Right ventricle myocardium superior (tissue), 1 donor: ENCODE measurements at places on chromosomes 5 and 9.

- no peak for DNase-seq
Observed at GRCh38 chr9:20002011-20002410, 213.2 kb upstream of the SLC24A2 start.

- DNase-seq, result peak; percentile 86
Observed at GRCh38 chr9:34343090-34343489, 13.7 kb downstream of the NUDT2 start.

DNA sequence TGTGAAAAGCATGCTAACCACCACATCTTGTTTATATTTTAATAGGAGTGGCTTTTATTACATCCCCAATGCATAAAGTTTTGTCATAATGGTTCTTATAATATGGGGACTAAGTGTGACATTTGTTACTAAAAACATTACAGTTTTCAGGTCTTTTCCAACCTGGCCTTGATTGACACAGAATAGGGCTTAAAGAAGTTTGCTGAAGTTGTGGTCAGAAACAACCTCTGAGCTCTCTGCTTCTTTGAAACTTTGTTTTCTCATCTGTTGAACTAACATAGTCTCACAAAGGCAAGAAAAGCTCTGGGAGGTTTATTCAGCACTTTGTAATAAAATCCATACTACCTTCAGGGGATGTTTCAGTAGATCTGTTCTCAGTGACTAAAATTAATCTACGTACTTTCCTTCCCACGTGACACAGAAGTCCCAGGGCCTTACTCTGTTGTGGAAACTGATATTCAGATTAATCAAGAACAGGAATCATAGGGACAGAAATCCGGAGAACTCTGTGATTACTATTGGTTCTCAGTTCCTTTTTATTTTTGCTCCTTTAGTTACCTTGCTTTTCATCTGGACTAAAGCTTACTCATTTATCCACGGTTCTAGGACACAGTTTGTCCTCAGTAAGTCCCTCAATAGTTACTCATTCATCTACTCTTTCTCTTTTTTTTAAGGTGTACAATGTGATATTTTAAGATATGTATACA lies 289.0 kb upstream of the EFNA5 start:
- no peak for DNase-seq

GRCh38 chr5:147939431-147940114 lies 33.2 kb upstream of the C5orf46 start:
- no peak for DNase-seq

DNA sequence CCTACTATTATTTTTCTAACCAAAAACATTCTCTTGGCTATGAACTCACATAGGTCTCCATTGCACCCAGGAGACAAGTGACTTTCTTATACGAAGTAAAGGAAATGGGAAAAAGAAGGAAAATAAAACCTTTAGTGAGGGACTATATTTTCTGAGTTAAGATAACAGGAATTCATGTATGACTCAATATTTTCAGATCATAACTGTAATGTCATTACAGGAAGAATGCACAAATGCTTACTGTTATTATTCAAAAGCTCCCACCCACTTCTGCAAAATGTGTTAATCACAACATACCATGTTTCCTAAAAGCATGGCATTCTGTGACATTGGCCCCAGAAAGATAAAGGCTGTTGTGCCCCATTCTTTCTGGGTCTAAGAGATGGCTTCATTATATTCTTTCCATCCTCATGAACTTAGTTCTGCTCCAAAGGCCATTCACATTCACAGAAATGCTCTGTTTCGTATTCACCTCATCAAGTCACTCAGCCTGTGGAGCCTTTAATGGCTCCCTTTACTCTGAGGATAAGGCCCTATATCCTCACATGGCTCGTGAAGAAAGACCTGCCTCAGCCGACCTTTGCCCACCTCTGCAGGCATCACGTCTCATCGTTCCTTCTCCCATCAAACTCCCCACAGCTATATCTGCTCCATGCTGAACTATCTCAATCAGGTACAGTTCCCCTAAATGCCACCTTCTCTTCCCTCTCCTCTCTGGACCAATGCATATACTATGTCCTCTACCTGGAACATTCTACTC lies 77.0 kb downstream of the ABCA1 start:
- no peak for DNase-seq

DNA sequence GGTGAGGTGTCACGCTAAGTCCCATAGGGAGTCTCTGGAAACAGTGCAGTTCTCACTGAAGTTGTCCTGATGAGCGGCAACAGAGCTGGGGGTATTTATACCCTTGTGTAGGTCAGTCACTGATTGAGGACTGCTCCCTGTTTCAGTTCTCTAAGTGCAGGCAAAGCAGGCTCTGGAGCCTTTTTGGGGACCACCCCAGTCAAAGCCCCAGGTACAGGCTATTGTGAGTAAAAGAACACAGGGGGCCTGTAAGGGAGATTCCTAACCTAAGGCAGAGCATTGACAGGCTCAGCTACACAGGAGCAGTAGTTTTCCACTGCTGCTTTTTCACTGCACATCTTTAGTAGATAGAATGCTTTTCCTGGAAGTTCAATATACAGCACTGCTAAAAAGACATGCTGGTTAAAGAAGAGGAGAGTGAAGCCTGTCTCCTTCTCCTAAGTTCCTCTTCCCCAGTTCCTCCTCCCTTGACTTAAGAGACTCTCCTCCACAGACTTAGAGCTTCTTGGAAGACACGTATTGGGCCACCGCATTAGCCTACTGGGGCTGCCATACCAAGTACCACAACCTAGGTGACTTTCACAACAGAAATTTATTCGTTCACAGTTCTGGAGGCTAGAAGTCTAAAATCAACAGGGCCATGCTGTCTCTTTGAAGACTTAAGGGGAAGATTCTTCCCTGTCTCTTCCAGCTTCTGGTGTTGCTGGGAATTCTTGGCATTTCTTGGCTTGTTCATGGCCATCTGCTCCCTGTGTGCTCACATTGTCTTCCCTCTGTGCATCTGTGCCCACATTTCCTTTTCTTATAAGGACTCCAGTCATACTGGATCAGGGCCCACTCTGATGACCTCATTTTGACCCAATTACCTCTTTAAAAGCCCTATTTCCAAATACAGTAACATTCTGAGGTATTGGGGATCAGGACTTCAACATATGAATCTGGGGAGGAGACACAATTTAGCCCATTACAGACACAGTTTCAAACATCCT lies 221.0 kb downstream of the ESM1 start:
- DNase-seq, result no peak

- DNase-seq, result no peak
Observed at GRCh38 chr5:38601133-38601862, 44.9 kb upstream of the LIFR start.

GRCh38 chr9:88092797-88093331 lies 45.4 kb downstream of the SPATA31C2 start:
- DNase-seq, result peak; percentile 64

DNA sequence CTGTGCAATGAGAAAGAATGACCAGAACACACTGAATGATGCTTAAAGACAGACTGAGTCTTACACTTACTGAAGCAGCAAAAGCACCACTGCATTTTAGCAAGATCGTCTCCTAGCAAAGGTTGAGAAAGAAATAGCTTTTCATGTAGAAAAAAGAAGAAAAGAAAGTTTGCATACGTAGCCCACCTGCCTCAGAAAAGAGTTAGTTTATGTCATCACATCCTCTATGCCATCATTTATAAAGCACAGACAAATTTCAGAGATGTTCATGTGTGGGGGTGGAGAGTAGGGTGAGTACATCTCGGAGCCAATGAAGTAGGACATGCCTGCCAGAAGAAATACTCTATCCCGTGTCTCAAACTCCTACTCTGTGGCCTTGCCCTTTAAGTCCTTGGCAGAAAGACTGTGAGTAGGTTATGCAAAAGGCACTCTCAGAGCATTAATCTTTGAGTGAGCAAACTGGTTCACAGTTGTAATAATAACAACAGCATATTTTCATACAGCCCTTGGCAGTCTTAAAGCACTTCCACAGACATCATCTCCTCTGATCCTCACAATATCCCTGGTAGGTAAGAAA lies 22.4 kb downstream of the NRG2 start:
- no peak for DNase-seq

GRCh38 chr5:52922384-52922783 lies 66.8 kb upstream of the ITGA2 start:
- DNase-seq, result no peak

DNA sequence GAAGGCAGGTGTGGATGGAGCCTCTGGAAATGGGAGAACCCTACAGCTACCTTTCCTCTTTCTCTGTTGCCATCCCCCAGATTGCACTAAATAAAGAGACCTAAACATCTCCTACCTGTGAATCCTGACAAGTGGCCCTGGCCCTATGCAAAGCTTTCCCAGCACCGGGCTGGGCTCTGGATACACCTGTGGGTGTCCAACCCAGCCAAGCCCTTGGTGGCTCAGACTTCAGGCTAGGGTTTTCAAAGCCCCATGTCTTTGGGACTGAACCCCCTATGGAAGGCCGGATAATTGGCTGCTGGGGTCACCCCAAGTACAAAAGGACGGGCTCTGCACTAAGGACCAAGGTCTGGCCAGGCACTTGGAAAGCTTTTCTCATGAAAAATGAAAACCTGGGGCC lies 44.1 kb upstream of the IPPK start:
- no peak for DNase-seq

- no peak for DNase-seq
Observed at GRCh38 chr9:23526806-23527205, 299.2 kb downstream of the ELAVL2 start.

DNA sequence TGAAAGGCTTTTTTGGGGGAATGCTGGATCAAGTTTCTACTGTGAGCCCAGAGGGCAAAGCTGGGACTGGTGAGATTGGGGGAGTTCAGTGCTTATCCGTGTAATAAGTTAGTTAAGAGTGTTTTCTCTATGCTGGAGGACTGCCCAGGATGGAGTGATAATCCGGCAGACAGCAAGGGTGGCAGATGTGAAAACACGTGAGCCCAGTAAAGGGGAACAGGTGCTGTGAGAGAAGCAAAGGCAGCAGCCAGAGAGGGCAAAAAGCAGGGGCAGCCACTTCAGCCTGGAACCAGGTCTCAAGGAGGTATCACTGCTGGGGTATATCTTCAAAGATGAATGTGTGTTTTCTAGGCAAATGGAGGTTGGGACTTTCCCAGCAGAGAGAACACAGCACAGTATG lies 53.9 kb downstream of the GALNT10 start:
- no peak for DNase-seq

DNA sequence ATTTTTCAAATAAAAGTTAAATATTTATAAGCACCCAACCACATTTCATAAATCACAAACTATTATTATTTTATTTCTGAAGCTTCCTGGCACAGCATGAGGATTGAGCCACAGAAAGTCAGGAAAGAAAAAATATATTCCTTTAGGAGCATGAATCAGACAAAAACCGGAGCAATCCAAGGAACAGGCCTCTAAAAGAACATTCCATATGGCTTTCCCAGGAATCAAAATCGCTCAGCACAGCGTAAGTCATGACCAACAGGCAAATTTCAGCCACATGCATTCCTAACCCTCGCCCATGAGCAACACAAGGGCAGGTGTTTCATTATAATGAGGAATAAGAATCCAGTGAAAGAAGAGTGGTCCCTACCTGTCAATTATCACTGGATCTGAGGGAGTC lies 26.7 kb downstream of the EBF1 start:
- DNase-seq, result no peak

DNA sequence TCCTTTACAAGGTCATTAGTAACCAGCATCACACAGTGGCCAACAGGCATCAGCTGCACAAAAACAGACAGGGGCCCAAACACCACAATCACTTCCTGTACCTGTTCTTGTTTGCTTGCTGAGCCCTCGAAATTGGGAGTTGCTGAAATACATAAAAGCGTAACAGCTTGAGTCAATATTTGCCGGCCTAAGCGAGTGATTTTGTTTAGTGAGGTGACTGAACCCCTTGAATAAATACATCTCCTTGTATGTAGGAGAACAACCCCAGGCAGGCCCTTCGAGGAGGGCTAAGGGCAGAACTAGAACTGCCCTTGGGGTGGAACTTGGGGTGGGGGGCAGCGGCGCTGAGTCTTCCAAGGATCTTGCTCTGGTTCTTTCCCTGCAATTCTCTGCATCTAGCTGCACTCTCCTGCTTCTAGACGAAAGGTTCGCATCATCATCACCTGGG lies 502.5 kb downstream of the RASEF start:
- no peak for DNase-seq

DNA sequence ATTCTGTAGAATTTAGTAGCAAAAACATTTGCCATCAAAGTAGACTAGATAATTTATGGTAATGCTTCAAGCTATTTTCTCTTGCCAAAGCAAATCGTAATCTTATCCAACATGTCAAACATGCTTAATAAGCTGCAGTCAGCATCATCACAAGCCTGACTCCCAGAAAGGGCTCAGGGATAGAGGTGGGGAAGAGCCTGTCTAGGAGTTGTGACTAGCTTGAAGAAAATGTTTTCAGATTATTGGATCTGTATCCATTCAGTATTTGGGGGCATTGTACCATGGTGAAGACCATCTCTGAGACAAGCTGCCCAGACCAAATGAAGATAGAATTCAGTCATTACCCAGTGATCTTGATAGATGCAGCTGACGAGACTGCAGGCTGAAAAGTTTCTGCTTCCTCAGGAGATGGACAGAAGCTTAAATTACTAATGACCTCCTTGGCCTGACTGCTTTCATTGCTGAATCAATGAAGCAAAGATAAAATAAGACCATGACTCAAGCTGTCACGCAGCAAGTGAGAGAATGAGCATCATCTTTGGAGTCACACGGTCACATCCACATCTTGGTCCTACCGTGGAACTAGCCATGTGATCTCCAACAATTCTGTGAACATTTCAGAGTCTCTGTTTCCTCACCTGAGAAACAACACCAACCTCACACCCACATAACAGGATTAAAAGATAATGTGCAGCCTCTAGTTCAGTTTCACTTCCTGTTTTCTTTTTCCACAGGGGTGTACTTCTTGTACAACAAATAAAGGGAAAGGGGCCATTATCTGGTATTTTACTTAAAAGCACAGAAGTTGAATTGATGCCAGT lies 9.4 kb downstream of the ERAP2 start:
- no peak for DNase-seq

DNA sequence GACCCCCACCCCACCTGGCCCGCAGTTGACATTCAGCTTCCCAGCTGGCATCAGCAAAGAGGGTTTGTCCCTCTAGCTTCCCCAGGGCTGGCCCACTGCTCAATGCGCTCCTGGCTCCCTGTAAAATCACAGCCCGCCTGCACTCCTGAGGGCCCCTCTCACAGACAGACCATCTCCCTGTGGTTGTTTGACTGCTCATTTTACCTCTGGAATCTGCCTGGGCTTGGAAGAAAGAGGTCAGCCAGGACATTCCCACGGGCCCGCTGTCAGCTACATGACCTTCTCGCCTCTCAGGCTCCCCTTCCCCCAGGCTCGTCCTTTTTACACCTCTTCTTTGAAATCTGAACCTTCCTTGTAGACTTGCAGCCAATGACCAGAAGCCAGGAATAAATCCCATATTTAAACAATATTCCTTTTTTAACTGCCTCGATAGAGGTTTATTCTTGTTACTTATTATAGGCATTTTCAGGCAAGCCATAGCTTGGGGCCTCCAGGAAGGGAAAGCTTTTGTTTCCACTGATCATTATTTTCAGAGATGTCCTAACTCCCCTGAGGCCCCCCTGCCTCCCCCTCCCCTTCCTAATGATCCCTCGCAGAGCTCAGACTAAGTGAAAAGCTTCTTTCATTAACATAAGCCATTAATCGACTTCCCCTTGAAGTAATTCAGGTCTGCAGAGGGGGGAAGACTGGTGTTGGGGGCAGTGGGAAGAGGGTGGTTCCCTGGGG lies 76.3 kb upstream of the IQGAP2 start:
- DNase-seq, result no peak

GRCh38 chr5:12870872-12871539 lies 966.8 kb upstream of the CTNND2 start:
- DNase-seq, result no peak
